ENCODE measurements at places on chromosomes 4 and X.

DNA sequence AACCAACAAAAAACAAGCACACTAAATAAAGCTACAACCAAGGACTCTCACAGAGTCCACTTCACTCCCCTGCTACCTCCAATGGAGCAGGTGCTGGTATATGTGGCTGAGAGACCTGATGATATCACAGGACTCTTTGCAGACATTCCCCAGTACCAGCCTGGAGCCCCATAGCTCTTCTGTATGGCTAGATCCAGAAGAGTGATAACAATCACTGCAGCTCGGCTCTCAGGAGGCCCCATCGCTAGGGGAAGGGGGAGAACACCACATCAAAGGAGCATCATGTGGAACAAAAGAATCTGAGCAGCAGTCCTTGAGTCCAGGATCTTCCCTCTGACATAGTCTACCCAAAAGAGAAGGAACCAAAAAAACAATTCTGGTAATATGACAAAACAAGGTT lies 237.1 kb upstream of the TLL1 start:
- no peak for DNase-seq

GRCh38 chrX:106588801-106589200 lies 23.0 kb upstream of the RADX start:
- no peak for DNase-seq

DNA sequence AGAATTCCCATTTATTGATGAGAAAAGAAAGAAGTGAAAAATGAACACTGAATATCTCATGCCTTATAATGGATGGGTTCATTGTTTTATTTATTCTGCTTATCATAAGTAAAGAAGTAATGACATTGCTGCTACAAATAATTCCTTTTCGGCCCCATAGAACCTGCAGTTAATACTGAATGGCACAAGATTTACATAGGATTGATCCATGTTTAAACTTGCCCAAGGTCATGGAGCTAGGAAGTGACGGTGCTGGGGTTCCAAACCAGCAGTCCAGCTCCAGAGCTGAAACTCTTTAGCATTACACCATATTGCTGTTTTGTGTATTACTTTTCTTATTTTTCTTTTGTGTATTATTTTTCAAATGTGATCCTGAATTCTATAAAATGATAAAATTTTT lies 30.2 kb upstream of the PRSS48 start:
- DNase-seq = no peak

- no peak for DNase-seq
Observed at GRCh38 chr4:168791376-168791775, 218.7 kb downstream of the CBR4 start.

DNA sequence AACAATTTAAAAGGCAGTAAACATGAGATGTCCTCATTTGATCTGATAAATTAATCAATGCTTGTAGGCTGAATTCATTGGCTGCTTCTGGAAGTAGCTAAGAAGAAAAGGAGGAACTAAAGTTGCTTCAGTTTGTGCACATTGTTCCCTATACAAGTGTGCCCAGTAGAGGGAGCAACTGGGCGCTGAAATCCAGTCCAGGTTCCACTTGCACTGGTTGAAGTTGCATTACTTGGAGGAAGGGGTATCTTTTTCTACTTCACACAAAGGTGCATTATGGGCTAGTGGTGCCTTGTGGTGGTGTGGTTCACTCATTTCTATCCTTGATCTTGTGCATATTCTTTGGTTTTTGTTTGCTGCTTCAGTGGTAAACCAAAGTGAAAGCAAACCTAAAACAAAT lies 67.9 kb upstream of the SOX3 start:
- DNase-seq = no peak

GRCh38 chr4:169791062-169791461 lies 33.3 kb upstream of the HPF1 start:
- DNase-seq = no peak
